Endothelial cell (in vitro differentiated cells): ENCODE measurements at places on chromosomes 7 and 10.

- DNase-seq: no peak
These were observed 64.9 kb upstream of the PALS2 start for GRCh38 chr7:24508316-24508715.

DNA sequence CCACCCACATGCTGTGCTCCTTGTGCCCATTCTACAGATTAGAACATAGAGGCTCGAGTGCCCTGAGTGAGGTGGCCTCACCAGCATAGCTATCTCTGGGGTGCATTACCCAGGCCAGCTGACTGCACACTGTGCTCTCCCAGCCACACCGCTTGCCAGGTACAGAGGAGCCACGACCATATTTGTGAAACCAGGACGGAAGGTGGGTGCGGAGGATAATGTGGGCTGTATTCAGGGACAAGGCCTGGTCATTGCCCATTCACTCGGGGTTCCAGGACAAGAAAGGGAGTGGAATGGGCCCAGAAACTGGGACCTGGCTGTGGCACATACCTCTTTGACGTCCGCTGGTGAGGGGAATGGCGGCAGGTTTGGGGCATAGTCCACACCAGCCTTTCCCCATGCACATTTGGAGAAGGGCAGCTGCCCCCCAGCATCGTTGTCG, 236.0 kb downstream of the TNS3 start:
- no peak for DNase-seq

GRCh38 chr10:70122742-70123141, 9.9 kb downstream of the AIFM2 start:
- DNase-seq: no peak

GRCh38 chr7:41097501-41097900, 605.4 kb downstream of the INHBA start:
- DNase-seq: no peak

- DNase-seq: peak; percentile 84
These were observed 2.8 kb downstream of the FAM53B start for GRCh38 chr10:124741281-124741921.

- no peak for DNase-seq
These were observed 101.8 kb upstream of the STRIP2 start for GRCh38 chr7:129332254-129333035.

GRCh38 chr10:49076741-49077521, 38.4 kb downstream of the VSTM4 start:
- DNase-seq: no peak

GRCh38 chr10:605632-606325, 83.7 kb downstream of the DIP2C start:
- no peak for DNase-seq

DNA sequence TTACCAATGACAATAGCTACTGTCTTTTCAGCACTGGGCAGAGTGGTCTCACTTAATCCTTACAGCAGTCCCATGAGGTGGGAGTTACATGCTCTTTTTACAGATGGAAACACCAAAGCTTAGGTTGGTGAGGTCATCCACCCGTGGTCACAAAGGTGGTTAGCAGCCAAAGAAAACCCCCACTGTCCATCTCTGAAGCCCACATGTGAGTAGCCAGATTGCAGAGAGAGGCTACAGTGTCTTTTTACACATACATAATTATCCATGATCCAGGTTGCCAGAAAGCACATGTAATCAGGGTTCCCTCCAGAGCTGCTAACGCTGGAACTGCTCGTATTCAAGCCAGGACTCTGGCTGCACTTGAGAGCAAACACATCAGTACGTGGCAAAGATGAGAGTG, 24.6 kb upstream of the ANKRD2 start:
- DNase-seq: no peak

DNA sequence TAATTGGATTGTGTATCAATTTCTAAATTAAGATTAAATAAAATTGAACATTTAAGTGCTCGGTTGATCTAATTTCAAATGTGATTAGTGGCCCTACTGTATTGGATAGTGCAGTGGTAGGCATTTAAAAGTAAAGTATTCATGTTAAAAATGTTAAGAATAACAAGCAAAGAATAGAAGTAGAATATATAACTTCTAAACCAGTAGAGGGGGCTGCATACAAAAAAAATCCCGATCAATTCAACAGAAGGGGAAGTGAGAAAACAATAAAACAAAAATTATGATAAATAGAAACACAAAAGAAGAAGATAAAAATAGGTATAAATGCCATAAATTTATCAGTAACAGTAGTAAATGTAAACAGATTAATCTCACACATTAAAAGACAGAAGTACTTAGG, 24.9 kb upstream of the WDFY4 start:
- DNase-seq: no peak

DNA sequence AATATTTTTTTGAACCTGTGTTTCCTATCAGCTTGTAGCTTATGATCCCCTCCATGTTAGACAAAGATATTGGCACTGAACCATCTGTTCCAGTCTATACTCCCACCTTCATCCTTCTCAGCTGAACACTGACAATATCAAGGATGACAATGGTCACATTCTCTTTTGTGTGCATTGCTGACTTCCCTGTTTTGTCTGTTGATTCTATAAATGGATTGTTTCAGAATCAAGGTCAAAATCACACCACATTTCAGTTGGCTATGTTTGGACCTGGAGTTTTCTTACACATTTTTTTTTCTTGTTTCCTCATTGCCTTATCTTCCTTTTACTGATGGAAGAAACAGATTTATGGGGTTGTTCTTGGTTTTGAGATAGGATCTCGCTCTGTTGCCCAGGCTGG, 11.3 kb upstream of the SMURF1 start:
- DNase-seq: no peak

DNA sequence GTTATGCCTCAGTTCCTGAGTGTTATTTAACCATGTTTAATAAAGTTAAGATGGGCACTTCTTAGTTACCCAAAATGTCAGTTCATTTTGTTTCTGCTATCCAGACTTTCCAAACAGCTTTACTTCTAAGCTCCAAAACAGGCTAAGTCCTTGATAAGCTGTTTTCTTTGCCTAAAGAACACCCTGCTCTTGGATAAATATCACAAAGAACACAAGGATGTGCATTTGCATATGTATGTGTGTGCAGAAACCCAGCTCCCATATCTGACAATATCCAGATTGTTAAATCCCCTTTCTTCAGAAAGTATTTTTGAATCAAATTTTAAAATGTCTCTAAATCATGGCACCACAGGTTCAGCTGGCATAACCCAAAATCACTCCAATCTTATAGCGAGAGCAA, 19.6 kb downstream of the FAM13C start:
- no peak for DNase-seq

DNA sequence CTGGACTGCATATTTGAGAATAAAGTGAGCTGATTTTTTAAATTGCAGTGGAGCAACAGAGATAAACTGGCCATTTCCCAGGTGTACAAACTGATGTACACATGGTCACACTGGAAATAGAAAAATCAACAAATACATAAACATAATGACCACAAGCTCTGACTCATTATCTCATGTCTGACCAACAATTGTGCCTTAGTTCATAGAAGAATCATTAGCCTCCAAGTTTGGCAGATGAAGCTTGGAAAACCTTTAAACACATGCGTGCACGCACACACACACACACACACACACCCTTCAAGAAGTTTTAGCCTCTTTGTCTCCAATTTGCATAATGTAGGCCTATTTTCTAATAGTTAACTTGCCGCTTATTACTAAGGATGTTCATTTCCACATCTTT, 308.9 kb upstream of the POM121L12 start:
- DNase-seq: no peak

DNA sequence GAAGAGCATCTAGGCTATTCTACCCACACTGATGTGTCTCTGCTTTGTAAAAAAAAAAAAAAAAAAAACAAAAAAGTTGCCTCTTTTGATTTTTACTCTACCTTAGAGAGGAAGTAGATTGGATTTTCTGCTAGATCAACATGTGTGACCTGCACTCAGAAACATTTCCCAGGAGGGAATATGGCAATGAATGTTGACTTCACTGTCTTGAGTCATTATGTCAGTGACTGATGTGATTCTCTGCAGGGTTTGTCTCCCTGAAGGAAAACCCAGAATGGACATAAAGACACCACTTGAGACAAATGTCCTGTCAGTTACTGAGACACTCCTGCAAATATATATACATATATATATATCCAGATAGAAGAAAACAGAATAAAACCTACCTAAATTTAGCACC, 370.3 kb downstream of the BMPER start:
- no peak for DNase-seq

- DNase-seq: no peak
These were observed 185.0 kb upstream of the THSD7A start for GRCh38 chr7:12017046-12017445.

- DNase-seq: no peak
These were observed 73.2 kb upstream of the PAX2 start for GRCh38 chr10:100672199-100672598.

- DNase-seq: no peak
These were observed 71.2 kb upstream of the TRIM24 start for GRCh38 chr7:138388673-138389491.

DNA sequence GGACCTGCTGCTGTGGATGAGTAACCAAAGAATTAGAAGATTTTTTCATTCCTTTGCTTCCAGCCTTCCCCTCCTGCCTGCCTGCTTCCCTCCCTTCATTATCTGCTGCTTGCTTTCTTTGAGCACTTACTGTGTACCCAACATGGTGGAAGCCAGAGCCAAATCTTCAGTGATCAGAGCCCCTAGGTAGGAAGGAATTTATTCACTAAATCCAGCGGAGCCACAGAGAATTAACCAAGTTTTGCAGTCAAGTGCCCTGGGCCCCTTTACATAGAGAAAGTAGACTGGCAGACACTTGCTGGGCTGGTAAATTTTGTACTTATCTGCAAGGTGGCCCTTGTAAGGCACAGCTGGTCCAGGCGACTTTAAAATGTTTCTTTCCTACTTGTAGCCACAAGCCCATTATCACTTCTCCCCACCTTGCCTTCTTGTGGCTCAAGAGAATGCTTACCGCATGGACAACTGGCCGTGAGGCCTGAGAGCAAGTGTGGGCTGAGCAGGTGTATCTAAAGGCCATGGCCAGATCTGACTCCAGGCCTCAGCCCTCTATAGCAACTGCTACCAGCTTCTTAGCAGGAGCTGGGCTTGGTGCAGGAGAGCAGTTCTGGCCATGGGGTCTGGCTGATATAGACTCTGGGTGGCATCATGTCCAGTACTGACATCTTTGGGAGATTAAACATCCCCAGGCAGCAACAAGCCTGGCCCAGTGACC, 11.1 kb downstream of the UNC5B start:
- DNase-seq: no peak

DNA sequence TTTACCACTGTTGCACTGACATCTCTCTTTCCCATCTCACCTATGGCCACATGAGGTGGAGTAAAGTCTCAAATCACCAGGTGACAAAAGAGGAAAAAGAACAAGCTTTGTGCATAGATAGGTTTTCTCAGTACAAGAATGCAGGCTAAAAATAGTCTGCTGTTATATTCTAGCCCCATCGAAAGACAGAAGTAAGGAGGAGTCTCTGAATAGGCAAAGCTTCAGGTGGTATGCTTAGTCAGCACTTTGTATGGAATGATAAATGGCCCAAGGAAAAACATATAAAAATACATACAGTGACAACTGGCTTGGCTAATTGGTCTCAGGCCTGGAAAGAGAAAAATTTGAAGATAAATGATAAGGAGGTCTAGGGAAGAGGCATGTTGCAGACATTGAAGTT, 39.6 kb upstream of the KCND2 start:
- DNase-seq: no peak

DNA sequence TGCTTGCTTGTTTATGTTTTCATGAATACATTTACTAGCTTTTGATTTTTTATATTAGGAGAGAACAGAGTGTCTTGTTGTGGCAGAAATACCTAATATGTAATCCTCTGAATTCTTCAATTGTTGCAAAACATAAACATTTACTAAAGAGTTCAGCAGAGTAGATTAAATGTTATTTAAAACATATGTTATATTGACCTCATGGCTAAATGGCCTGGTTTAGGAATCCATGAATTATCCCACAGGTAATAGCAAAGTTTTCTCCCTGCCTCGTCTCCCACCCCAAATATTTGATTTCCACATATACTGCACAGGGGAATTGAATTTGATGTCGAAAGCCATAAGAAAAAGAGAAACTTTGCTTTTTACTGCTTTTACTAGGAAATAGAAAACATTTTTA, 111.8 kb downstream of the ADK start:
- no peak for DNase-seq

DNA sequence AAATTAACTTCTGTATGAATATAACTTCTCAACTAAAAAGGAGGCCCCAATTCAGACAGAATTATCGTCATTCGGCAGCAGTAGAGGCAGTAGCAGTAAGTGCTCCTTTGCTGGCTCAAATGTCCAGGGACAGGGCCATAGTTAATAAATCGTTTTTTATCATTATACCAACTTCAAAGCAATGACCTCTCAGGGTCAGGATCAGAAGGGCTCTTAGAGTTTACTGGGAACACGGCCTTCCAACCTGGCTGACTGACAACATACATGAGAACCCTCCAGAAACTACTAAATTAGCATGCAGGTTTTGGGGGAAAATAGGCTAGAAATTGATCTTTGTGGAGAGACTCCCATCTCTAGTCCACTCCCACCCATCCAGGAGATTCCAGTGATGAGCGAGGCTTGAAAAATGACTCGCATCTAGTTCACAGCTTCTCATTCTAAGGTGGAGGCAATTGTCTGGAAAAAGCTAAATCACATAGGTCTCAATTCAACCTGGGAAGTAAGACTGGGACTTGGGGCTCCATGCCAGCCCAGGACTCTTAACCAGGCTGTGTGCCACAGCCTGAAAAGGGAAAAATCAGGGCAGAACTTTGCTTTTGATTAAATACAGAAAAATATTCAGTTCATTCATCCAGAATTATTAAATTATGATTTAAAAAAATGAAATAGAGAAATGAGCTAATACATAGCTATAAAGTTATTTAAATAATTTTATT, 84.6 kb downstream of the ABLIM1 start:
- no peak for DNase-seq

GRCh38 chr7:94205529-94205928, 189.2 kb upstream of the COL1A2 start:
- DNase-seq: no peak

GRCh38 chr7:49398746-49399145, 374.7 kb upstream of the VWC2 start:
- DNase-seq: no peak

DNA sequence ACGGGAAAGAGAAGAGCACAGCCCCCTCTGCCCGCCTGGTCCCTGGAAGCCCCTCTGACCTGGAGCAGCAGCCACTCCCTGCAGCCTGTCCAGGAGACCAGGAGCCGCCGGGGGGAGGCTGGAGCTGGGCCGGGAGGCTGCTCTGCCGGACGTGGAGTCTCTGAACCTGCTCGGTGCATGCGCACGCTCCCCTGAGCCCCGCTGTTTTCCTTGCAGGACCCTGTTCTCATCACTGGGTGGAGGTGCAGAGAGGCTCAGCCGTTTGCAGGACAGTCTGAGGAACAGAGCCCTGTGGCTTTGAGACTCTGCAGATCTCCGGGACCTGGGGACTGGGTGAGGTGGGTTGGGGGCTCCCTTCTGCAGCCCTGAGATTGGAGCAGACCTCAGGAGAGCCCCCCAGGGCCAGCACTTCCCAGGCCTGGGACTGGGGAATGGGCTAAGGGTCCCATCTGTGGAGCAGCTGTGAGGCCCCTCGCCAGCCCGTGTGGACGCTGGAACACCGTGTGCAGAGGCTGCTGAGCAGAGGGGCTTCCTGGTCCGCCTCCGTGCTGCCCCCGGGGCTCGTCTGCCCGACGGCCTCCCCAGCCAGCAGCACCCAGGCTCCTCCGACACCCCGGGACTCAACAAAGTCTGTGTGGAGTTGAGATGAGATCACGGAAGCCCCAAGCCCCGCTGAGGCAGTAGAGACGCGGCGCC, 48.5 kb upstream of the ADGRA1 start:
- DNase-seq: no peak
